ENCODE measurements at places on chromosomes 13 and 19.
A peak's percentile ranks its signal among the peaks of the same experiment; 100 is the strongest.

DNA sequence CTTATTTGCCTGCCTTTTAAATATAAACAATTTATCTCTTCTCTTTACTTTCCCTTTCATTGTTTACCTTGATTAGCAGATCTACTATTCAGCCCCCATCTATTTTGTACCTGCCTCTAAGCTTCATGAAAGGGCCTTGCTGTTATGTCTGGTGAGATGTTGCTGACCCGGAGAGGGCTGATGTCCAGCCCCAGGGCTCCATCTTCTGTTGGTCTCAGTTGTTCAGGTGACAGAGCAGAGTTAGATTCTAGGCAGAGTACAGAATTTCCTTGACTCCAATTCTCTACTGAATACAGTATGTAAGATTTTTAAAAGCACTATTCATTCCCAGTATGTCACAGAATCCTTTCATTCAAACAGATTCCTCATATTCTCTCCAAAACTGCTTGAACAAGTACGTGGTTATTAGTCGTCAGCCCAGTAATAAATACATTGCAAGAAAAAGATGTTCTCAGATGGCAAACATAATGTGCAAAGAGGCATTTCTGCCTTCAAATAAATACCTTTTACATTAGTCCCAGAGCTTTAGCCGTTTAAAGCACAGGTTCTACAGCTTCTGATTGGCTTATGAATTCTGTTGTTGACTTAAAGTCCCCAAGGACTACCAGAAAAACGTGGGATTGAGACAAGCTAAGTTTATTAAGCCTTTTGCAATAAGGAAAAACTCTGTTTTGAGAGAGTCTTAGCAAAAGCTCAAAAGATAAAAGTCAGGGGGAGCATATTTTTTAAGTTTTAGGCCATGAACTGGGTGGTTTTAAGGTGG lies 159.1 kb downstream of the GPC5 start:
- DNase-seq: no peak

DNA sequence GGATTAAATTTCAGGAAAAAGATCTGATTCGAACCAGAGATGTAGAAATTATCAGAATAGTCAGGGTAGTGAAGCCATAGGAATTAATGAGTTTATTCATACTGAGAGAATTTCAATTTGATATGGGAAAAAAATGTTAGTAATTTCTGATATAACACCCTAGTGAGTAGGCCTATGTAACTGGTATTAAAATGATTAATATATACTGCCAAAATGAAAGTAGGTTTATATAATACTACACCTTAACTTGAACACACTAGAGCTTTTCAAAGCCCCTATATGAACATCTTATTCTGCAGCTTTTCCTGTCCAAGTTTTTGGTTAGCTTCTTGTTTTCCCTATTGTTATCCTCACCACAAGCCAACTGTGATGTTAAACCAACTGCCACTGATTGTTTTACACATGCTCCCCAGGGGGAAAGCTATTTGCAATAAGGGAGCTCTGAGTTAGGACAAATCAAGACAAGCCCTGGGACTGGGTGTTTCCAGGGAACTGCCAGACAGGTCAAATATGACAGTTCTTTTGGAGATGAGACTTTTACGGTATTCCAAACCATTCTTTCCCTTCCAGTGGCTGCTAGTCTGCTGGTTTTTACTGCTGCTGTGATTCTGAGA lies 45.3 kb downstream of the FNDC3A start:
- DNase-seq: no peak

DNA sequence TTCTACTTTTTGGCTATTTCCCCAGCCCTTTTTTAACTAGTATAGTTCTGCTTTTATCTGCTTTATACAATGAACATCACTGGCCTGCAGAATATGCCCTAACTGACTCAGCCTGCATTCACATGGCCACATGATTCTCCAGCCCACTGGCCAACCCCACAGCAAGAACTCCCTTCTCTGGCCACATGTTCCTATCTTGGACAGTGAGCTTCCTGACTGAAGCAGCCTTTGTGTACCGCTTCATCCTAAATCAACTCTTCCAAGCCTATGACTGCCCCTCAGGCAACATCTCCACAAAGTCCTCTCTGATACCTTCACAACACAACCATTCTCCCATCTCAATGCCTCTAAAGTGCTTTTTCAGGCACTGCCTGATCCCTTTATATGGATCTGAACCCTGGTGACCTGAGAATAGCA lies 214.1 kb downstream of the COL4A1 start:
- DNase-seq: no peak

- DNase-seq: no peak
Measured at GRCh38 chr13:42477596-42478190, 96.3 kb upstream of the TNFSF11 start.

- DNase-seq: peak; percentile 74
Measured at GRCh38 chr13:34416971-34417380, 525.1 kb upstream of the NBEA start.

DNA sequence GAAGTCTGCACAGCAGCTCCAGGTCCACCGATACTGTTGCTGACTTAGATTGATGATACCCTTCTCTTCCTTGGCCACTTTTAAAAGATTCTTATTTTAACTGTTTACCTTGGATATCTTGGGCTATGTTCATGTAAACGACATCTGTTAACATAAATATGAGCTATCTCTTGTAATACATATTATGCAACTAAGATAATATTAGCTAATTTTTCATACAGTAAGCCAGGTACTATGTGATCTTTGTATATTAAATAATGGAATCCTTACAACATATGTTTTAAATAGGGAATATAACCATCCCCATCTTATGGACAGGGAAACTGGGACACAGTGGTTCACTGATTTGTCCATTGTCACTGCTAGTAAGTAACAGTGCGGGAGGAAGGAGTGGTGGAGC lies 37.9 kb downstream of the TNFRSF19 start:
- DNase-seq: no peak

DNA sequence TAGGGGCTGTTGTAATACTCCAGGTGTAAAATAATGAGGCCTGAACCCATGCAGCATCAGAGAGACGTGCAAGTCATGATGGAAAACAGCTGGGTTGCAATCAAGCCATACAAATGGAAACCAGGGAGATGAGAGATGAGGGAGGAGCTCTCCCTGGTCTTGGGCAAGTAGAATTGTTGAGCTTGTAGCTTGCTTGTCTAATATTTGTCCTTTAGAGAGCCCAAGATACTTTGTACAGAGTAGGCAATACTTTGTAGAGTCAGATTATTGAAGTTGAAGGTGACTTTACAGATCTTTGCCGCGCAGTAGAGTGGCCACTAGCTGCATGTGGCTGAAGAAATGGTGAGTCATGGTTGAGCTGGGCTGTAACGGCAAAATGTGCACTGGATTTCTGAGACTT lies 8.3 kb downstream of the ATP8A2 start:
- no peak for DNase-seq

DNA sequence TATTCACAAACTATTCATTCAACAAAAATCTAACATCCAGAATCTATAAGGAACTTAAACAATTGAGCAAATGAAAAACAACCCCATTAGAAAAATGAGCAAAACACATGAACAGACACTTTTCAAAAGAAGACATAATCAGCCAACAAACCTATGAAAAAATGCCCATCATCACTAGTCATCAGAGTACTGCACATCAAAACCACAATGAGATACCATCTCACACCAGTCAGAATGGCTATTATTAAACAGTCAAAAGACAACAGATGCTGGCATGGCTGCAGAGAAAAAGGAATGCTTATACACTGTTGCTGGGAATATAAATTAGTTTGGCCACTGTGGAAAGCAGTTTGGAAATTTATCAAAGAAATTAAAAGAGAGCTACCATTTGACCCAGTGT lies 487.6 kb downstream of the GPC6 start:
- DNase-seq: no peak

GRCh38 chr13:95494082-95494681 lies 58.3 kb upstream of the CLDN10 start:
- no peak for DNase-seq

DNA sequence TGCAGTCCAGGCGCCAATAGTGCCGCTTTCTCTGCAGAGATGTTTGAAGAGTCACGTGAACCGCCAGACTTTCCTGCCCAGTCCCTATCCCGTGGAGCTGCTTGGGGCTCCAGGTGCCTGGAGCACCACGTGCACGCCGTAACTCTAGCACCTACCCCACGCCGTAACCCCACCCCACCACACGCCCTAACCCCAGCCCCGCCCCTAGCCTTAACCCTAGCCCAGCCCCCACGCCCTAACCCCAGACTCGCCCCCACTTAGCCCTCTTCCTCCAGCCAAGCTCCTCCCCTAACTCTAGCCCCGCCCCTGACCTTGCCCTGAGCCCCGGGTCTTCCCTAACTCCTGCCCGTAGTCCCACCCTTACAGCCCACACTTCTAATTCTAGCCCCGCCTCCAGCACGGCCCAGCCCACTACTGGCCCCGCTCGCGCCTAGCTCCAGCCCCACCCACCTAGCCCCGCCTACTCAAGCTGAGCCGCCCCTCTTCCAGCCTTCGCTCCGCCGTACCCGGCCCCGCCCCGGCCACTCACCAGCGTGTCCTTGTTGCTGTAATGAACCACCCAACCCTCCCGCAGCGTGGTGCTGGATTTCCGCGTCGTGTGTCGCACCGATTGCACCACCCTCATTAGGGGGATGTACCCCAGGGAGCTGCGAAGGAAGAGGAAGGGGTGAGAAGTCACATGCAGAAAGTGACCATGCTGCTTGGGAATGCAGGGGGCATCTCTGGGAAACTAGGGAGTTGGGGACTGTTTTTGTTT lies 19.5 kb downstream of the PRKD2 start:
- peak; percentile 86 for DNase-seq

DNA sequence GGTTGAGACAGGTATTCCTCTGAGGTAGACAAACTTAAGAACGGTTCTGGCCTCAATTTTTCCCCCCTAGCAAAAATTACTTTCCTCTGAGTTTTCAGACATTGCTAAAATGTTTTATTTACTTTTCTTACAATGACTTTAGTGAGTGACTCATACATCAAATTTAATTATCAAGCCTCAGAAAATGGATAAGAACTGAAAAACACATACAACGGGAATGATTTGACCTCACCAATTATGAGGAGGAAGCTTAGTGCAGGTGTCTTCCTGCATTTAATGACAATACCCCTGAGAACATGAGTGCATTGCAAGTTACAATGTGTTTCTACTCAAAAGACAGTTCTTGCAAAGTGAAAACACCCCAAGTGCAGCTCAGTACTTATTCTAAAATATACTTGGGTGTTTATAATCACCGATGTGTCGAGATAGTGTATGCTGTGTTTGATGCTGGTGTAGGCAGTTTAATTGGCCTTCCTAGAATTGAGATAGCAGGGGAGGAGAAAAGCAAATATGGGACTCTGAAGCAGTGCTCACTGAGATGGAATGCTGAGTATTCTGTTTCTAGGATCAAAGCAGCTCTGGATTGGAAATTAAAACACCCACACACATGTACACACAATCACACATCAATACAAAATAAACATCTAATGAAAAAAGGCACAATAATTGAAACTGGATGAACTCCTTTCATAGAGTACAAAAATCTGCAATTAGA lies 189.5 kb upstream of the SLC10A2 start:
- no peak for DNase-seq

DNA sequence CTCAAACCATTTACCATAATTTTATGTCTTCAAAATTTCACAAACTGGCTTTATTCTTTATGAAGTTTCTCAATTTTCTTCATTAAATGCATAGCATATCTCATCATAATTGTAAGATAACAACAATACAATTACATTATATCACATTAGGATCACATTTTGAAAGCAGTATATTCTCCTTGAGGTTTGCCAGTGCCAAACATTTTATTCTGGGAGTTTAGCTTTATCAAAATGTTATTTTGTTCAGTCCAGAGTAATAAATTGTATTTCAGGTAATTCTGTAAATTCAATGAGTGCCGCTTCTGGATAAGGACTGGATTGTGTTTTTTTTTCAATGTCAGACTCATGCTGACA lies 234.6 kb upstream of the MIR17HG start:
- no peak for DNase-seq

DNA sequence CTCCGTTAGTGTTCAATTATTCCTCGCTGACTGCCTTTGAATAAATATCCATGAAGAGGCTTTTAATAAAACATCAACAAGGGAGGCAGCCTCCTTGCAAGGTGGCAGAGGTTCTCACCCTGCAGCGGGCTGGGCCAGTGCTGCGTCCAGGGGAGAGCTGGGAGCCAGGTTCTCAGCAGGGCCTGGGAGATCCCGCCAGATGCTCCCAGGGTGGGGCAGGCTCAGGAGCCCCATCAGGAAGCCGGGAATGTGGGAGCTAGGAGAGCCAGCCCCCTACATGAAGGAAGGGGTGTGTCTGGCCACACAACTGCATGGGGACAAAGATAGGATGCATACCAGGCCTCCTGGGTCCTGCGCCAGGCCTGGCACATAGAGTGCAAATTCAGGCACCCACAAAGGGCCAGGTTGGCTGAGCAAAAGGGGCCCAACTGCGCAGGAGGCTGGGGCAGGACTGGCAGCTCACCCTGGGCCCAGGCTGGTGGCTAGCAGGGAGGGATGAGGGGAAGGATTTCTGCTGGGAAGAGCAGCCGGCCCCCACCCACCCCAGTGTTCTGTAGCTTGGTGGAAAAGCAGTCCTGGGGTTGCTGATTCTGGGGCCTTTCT lies 22.8 kb downstream of the VSTM2B start:
- DNase-seq: peak; percentile 20

DNA sequence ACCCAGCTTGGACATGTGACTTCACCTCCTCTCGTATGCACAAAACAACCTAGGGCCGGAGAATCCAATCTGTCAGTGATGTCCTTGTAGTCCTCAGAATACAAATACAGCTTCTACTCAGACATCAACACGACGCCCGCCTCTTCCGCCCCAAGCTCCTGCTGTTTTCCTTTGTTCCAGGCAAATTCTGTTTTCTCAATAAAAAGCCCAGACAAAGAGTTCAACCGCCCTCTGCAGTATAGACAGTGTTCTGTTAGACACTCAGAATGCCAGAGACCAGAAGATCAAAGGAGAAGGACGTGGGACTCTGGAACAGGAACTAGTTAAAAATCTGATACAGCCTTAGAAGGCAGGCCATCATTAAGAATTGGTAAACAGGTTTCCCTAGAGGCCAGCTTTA lies 42.0 kb upstream of the GGACT start:
- no peak for DNase-seq

DNA sequence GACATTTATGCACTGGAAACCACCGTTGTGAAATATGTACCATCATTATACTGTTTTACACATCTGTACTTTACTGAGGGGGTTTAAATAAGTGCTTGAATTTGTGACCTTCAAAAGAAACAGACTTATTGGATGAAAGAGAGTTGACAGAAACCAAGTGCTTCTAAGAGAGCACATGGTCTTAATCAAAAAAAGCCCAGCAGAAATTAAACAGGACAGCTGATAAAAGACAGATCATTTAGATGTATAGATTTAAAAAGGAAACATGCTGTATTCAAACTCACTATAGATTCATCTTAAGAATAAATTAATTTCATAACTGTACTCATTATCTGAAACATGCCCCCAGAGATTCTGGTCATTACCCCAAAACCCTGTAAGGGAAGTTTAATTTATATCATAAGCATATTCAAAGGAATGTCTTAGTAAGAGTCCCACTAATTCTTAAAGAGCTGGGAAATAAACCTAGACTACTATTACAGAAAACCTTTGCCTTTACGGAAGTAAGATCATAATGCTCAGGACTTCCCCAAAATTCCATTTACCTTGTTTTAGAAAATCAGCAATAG lies 421.8 kb downstream of the DCT start:
- no peak for DNase-seq

- DNase-seq: no peak
Measured at GRCh38 chr13:108407495-108407894, 138.0 kb downstream of the TNFSF13B start.

GRCh38 chr13:58960888-58961287 lies 1202.8 kb downstream of the DIAPH3 start:
- no peak for DNase-seq

All from tibial artery (tissue), 4 donors.